ENCODE measurements at places on chromosomes 4 and X.
A peak's percentile ranks its signal among the peaks of the same experiment; 100 is the strongest.

- DNase-seq = no peak
Observed at GRCh38 chr4:39908284-39908683, 69.4 kb downstream of the PDS5A start.

GRCh38 chr4:52869656-52870055 lies 7.5 kb downstream of the RASL11B start:
- no peak for DNase-seq

DNA sequence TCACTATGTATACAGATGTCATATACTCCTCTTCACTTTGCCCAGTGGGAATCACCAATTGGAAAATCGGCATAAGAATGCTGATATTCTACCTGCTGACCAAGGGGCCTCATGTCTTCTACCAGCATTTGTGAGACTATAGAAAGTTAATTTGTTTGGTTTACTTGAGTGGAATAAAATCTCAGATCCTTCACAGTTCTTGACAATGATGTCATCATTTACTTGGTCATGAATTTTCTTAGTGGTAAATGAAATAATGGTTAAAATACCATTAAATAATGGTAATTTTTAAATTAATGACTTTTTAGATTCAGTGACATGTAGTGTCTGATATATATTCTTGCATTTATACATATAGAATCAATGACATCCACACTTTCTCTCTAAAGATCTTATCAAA lies 1052.6 kb downstream of the ADGRL3 start:
- no peak for DNase-seq

DNA sequence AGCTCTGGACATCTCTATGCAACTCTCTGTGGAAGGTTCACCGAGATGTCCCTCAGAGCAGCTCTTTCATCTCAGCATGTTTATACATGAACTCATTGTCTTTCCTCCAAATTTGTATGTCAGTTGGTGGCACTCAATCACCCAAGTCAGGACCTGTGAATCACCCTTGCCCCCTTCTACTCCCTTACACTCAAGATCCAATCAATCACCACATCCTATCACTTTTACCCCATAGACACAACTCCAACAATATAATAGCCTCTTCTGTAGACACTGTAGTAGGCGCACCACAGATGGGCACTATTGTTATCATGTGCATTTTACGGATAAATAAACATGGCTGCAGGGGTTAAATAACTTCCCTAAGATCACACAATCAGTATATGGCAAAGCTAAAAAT lies 41.3 kb upstream of the IRF2 start:
- no peak for DNase-seq

- DNase-seq = no peak
Observed at GRCh38 chrX:119190091-119190681, 45.9 kb upstream of the PGRMC1 start.

DNA sequence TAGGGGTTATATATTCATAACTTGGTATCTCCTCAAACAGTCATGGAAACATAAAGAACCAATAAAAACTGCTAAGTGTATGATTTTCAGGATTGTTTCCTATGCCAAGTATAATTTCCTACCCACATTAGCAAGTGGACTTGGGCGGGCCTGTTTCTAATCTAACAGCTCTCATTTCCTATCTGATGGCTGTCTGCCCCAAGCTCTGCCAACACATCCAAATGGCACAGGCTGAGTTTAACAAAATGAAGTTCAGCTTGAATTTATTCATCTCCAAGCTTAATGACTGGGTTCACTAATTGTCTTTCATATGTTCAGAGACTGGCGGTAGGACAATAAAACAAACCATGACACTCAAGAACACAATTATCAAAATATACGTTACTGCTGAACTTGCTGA lies 55.5 kb upstream of the S100G start:
- no peak for DNase-seq

DNA sequence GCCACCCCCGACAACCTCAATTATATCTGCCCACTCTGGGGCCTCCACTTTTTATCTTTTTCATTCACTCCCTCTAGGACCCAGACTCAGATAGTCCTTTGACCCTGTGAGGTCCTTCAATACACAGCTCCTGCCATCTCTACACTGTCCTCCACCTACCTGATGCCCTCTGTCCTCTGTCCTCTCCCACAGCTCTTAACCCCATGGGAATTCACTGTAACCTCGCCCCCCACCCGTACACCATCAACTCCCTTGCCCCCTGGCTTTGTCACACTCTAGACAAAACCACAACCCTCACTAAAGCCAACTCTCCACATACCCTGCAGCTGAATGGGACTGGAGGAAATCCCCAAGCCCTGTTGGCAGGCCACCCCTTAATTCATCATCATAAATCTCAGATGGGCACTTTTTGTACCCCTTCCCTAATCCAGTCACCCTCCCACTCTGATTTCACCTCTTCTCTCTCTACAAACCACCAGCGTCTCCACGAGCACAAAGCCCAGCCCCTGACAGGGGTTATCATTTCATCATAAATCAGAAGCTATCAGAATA lies 52.3 kb upstream of the ENPP6 start:
- DNase-seq = no peak

DNA sequence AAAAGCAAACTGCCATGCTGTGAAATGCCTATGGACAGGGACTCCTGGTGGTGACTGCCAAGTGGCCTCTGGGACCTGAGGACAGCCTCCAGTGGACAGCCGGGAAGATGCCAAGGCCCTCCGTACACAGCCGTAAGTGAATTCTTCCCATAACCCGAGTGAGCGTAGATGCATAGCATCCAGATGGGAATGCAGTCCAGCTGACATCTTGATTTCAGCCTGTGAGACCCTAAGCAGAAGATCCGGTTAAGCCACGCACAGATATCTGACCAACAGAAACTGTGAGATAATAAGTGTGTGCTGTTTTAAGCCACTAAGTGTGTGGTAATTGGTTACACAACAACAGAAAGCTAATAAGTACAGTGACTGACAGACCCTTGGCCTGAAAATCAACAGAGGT lies 55.9 kb downstream of the TMEM156 start:
- no peak for DNase-seq

GRCh38 chr4:74451214-74451661 lies 6.3 kb downstream of the AREG start:
- no peak for DNase-seq

DNA sequence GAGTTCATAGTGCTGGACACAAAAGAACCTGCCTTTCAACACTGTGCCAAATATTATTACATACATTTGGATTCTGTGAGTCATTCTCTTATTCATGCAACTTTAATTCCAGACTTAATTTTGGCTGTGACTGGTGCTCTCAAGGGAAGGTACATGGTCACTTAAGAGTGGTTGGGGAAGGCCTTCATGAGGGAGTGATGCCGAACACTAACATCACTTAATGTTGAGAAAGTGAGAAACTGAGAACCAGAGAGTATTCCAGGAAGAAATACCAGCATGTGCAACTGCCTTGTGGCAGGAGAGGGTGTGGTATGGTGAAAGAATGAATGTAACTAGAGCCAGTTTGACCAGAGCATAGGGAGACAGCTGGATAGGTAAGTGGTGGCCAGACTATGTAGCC lies 41.5 kb upstream of the FHDC1 start:
- no peak for DNase-seq

DNA sequence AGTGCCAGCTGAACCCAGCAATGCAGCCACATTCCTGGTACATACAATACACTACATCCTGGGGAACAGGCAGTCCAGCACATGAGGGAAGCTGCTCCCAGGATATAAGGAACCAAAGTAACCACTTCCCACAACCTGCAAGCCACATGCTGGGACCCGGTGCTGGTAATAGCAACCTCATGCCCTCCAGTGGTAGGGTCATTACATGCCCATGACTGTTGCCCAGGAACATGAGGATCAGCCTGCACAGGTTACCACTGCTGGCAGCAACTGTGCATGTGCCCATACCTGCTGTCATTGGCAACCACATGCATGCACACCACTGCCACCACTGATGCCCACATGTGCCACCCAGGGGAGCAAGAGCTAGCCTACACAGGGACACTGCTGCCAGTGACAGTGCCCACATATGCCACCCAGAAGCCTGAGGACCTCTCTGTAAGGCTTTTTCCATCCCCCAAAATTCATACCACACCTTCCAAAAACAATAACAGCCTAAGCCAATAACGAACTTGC lies 1982.5 kb downstream of the ARAP2 start:
- no peak for DNase-seq

- DNase-seq = no peak
Observed at GRCh38 chrX:39690541-39691415, 407.0 kb downstream of the BCOR start.

GRCh38 chr4:184362396-184362795 lies 112.0 kb downstream of the IRF2 start:
- no peak for DNase-seq

DNA sequence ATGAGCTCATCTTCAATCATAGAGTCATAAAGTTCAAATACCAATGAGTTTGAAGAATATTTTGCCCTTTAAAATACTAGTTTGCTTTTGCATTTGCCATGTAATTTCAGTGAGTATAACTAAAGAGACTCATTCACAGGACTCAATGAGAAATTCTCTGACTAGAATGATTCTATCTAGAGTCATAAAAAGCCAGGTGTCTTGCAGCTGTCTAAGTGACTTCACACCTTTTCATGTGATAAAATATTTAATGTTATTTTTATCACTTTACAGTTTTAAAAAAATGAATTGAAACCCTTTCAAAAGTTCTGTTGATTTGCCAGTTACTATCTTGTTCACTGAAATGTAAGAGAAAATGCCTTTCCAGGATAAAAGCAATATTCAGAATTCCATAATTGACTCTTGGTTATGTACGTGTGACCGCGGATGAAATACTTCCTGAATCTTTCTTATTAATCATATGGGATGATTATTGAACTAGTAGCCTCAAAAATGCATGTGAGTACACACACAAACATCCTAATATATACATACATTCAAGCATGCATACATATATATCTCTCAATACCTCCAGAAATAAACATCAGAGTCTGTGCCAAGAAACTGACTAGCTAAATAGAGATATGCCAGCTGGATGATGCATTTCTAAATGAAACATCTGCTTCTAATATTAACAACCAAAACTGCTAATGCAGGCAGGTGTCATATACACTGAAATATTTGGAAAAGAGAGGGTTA lies 87.0 kb downstream of the GABRB1 start:
- no peak for DNase-seq

- DNase-seq = no peak
Observed at GRCh38 chr4:101014417-101014816, 332.9 kb downstream of the PPP3CA start.

DNA sequence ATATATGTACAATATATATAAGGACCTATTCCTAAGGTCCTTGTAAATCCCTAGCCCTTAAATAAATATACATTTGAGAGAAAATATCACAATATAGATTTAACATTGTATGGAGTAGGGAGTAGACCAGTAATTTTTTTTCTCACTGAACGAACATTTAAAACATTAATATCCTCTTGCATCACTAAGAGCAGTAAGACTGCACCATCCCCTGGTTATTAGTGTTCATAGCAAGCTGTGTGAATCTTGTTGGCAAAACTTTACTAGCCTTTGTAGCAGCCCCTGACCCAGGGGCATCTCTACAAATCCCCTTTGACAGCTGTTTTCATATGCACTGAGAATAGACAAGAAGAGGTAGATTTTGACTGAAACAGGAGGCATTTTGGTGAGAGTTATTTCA lies 146.5 kb downstream of the IL1RAPL2 start:
- DNase-seq = no peak

GRCh38 chr4:126678618-126679017 lies 954.1 kb upstream of the INTU start:
- no peak for DNase-seq

DNA sequence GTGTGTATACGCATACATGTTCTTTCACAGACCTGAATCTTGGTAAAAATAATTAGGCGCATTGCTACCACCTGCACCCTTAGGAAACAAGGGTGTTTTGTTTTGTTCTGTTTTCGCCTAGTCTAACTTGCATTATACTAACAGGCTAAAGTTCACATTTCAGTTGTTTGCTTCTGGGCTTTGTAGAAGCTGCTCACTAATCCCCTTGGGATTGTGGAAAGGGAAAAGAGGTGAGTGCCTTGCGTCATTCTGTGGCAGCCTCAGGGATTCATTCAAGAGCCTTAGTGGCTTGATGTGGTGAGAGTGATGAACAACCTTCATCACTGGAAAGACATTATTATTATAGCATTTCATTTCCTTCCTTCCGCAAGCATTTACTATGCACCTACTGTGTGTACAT lies 331.1 kb downstream of the ADGRL3 start:
- no peak for DNase-seq

DNA sequence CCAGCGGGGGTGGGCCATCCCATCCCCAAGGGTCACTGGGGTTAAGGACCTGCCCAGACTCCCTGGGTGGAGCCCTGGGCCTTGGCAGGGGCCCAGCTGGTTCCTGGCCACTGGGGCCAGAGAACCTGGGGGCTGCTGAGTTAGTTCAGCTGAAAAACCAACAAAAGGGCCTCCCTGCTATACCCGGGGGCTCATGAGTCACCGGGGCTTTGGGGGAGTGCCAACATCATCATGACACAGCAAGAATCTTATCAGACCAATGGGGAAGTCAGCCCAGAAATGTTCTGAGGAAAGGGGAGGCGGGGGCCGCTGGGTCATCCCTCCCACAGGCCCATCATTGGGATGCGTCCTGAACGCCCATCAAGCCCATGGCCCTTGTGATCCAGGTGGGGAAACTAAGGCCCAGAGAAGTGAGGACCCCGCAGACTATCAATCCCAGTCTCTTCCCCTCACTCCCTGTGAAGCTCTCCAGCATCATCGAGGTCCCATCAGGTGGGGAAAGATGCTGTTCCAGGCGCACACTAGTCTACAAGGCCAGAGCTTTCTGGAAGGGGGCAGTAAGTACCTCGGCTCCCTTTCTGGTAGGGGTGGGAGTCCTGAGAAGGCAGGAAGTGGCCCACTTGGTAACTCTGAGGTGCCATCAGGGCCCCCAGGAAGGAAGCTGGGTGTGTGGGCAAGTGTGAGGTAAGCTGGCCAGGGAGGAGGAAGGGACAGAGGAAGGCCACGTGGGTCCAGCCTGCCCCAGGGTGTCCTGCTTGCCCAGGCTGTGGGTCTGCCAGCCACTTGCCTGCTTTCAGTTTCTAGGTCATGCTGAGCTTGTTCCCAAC lies 4.5 kb downstream of the G6PD start:
- no peak for DNase-seq

GRCh38 chrX:39331082-39331704 lies 529.9 kb downstream of the MID1IP1 start:
- no peak for DNase-seq

DNA sequence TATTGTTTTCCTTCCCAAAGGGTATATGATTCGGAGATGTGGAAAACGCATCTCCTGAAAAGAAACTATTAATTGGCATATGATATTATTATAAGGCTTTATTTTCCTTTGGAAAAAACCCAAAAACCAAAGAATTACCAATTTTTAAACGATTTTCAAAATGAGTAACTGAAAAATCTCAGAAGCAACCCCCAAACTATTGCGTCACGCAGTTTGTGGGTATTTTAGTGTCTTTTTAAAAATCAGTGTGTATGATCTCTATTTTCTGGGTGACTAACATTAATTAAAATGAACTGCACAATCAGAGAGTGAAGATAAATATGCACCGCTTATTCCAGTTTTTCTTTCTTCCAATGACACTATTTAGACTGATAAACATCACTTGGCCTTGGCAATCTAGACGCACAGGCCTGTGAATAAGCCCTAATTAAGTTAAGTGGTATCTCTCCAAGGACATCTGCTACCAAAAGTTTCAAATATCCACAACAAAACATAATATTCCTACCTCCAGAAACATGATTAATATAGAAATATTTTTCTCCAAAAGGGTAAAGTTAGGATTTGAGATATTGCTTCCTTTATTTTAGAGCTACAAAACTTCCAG lies 511.5 kb upstream of the FAM241A start:
- DNase-seq = peak; percentile 18

GRCh38 chrX:123696334-123696733 lies 36.5 kb downstream of the THOC2 start:
- no peak for DNase-seq
